ENCODE measurements at places on chromosomes 7 and 10.

DNA sequence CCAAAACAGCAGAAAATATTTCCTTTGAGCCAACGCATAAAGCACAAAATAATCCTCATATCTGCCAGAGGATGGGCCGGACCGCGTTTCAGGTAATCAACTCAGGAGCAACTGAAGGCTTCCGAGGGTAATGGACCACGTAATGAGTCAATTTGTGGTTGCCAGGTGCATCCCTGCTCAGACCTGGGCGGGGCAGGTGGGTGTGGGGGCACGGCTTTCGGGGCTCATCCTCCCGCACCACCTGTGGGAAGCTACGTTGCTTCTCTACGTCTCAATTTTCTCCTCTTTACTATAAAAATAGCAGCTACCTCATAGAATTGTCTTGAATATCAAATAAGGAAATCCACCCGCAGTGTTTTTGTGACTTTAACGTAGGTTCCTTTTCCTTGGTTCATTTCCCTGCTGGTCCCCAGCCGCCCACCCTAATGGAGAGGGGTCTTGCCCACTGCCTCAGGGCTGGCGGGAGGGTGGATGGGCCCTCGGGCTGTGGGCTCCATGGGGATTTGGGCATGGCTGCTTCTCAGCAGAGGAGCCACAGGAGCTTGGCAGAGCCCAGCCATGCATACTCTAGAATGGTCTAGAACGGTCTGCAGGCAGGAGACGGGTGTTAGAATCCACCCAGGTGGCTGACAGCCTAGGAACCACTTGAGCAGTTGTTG lies 324.7 kb downstream of the ADARB2 start:
- no peak for DNase-seq

DNA sequence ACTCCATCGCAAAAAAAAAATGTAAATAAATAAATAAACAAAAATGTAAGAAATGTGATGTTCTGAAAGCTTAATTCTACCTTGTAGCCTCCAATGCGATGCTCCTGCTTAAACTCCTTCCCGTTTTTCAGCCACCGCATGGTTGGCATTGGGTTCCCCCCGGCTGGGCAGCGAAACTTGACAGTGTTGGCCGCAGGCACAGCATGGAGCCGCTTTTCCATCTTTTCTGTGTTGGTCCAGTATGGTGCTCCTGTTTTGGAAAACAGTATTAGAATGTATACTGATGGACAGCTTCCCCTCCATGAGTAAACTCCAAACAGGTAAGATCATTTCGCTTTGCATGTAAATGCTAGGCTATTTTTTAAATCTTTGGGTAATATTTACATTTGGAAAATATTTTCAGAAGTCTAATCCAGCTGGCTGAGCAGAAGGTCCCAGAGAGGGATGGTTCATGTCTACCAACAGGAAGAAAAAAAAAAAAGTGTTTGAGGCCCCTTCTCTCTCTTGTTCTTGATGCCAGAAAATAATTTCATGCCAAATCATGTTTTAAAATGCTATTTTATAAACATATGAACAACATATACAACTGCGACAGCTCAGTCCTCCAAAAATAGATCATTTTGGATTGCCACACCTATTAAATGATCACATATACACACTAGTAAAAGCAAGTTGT lies 46.9 kb downstream of the FGFR2 start:
- DNase-seq = no peak

GRCh38 chr10:100864036-100864885 lies 48.5 kb upstream of the SLF2 start:
- DNase-seq = no peak

- no peak for DNase-seq
Measured at GRCh38 chr10:56269181-56269580, 91.9 kb downstream of the ZWINT start.

DNA sequence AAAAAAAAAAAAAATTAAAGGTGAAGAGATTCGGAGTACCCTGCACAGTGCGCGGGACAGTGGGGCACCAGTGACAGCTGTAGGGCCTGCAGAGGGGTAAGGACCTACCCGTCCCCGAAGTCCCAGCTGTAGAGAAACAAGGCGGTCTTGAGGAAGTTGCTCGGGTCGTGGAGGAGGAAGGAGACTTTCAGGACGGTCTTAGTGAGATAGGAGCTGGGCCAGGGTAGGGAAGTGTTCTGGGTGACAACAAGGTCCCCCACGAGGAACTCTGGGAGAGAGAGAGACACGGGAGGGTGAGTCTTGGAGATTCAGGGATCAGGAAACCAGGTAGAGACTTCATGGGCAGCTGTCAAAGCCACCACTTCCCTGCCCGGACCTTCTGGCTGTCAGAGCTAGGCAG lies 9.7 kb downstream of the TMEM130 start:
- no peak for DNase-seq

DNA sequence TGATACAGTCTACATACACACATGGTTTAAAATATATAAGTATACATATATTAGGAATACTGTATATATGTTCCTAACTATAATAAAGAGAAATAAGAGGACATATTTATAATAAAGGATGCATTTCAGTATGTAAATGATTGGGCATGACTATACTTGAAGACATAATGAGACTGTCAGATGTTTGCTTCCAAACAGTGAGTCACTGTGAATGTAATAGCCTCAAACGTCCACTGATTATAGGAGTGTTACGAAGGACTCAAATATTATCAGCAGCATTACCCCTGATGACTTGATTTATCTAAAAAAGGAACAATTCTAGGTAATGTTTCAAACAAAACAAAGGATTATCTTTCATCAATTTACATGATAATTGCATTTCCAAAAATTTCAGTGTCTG lies 39.9 kb upstream of the NRBF2 start:
- no peak for DNase-seq

- no peak for DNase-seq
Measured at GRCh38 chr10:80132299-80133139, at the start of gene PLAC9. PLAC9 (plus strand) TSS chr10:80132730; CDS start chr10:80132763, 33 bp downstream.

All from globus pallidus (tissue), 1 donor.